ENCODE measurements at places on chromosomes 4 and X.

DNA sequence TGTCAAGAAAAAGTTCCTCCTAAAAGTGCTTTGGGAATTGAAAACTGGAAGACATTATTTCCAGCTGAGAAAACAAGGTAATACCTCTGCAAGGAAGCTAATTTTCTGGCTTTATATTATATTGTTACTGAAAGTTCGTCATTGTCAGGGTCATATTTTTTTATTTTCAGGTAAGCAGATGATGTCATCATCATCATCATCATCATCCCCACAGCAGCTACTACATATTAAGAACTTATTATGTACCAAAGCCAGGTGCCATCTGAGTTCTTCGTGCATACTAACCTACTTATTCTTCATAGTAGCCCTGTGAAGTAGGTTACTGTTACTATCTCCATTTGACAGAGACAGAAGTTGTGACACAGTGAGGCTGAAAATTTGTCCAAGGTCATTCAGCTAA, 52.9 kb upstream of the MND1 start:
- no peak for DNase-seq

DNA sequence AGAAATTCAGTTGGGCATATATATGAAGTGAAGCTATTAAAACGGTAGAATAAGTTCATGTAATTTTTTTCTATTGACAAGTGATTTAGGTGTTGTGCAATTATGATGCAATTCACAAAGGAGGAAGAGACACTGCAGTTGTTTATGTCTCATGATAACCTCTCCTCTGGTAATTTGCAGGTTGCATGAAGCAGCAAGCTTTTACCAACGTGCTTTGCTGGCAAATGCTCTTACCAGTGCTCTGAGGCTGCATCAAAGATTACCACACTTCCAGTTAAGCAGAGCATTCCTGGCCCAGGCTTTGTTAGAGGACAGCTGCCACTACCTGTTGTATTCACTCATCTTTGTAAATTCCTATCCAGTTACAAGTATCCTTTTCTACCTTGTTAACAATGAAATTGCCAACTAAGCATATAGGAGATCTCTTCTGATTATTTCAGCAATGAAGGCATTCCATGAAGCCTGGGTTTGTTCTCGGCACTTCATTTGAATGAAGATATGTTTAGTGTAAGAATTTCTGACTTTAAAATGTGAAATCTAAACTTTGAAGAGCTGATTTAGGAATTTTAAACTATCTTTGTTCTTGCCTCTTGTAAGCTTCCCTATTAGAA, 3.9 kb downstream of the TMEM33 start:
- no peak for DNase-seq

GRCh38 chr4:155941085-155941790, 12.4 kb downstream of the CTSO start:
- no peak for DNase-seq

- DNase-seq = no peak
These were observed 77.5 kb downstream of the RLIM start for GRCh38 chrX:74536832-74537371.

DNA sequence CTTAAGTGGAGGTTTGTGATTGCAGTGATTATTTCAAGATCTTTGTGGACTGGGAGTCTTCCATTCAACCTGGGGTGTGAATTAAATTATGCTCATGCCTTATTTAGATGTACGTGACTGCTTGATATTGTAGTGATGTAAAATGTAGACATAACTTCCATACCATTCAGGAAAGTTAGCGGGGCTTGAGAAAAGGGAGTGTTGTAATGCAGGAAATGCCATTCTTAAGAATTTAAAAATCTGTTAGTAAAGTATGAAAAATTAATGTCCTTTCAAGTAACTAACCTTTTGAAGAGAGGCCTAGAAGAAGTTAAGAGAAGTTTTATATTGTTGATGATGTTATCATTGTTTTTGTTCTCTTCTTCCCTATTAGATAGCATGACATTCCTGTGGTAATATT, 318.2 kb downstream of the CCSER1 start:
- DNase-seq = no peak

GRCh38 chrX:12903646-12904045, 2.8 kb upstream of the TLR8 start:
- no peak for DNase-seq

GRCh38 chr4:4364486-4365208, 22.3 kb upstream of the NSG1 start:
- DNase-seq = no peak

All from GM06990 (cell line).